ENCODE measurements at places on chromosomes 13 and 19.

DNA sequence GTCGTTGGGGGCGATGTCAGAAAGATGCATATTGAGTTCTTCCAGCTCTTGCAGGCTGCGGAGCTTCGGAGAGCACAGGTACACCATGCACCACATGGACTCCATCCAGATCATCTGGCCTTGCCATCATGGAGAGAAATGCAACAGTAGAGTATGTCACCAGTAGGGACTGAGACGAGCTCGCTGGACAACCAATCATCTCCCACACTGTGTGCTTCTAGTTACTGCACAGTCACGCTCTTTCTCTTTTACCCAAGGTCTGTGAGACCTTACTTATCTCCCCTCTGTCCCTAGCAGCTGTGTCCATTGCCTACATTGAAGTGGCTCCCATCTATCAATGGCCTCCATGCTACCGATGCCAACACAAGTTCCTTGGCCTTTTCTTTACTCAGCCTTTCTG is 90.5 kb downstream of the C13orf42 start:
- DNase-seq = no peak

- DNase-seq = no peak
Measured at GRCh38 chr19:3636962-3637361, 10.4 kb upstream of the CACTIN start.

DNA sequence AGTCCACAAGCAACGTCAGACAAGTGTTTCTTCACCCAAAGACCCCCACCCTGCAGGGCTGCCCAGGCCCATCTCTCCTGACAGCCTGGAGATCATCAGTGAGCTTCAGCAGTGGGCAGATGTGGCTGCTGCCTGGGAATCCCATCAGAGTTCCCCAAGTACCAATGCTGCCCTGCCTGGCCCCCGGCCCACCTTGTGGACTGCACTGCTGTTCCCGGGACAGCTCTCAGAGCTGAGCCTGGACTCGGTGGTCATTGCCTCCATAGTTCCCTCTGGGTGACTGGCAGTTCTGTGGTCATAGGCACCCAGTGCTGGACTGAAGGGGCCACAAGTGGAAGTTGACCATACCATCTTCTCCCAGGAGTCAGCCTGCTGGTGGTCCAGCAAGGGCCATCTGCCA is 24.5 kb upstream of the ZNF492 start:
- no peak for DNase-seq

DNA sequence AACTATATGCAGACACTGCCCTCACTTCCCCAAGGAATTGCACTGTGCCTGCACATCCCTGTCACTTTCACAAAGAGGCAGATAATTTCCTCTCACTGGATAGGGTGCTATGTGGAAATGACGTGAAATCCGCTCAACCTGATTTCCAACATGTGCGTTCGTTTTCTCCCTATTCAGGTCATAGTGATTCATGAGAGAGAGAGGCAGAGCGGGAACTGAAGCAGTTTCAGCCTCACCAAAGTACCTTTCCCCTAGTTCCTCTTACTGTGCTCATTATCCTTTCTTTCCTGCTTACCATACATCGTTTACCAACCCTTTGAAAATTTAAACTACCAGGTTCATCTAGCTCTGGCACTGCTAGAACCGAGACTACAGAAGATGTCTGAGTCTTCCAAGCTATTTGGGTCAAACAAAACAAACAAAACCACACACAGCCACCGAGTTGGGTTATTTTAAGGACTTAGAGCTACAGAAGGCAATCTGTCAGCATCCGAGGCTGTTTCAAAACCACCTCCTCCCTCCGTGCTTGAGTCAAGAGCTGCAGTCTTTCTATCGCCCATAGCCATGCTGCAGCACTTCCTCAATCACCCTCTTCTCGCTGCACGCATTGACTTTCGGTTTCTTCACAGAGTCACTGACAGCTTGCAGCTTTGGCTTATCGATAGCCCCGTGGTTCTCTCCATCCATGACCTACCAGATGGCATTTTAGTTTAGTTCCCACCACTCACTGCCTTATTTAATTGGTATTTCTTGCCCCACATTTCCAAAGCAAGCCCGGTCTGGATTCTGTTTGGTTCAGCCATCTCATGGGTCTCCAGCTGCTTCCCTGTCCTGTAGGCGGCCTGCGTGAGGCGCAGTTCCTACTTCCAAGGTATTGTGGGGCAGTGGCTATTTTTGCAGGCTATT is 1395.8 kb downstream of the EFNB2 start:
- peak; percentile 63 for DNase-seq

- DNase-seq = no peak
Measured at GRCh38 chr13:46778890-46779289, 18.1 kb downstream of the ESD start.

DNA sequence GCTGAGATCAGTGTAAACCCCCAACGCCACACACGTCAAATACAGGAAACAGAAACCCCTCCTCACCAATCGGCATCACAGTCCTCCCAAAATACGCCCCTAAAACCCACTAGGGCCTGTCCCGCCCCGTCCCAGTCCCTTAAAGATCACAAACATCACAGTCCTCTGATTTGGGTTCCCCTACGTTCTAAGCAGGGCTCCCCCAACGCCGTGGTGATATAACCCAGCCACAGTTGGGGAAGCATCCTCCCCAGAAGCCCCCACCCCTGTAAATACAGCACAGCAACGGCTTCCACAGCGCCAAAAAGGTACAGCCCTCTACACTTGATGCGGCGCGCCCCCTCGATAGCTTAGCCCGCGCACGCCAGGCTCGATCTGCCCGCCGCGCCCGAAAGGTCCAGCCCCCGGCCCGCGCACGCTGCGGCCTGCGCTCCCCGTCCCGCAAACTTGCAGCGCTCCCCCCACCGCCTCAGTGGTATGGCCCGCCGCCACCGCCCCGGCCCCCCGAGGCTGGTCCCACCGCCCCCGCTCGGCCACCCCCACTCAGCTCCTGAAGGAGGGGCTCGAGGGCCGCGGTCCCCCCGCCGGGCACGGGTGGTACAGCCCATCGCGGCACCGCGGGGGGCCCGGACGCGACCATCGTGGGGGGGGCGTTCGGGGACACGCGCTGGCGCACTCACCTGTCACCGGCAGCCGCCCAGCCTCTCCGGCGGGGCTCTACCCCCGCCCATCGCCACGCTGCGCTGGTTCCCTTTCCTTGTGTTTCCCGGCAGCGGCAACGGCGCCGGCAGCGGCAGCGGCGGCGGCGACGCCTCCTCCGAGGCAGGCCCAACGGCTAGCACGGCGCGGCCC is at the start of gene AKT2:
Gene AKT2, minus strand, starts transcription at position 845 of the 852 bp plus-strand sequence. CDS start 20,078 bp downstream, outside the sequence.
- peak; percentile 33 for DNase-seq

DNA sequence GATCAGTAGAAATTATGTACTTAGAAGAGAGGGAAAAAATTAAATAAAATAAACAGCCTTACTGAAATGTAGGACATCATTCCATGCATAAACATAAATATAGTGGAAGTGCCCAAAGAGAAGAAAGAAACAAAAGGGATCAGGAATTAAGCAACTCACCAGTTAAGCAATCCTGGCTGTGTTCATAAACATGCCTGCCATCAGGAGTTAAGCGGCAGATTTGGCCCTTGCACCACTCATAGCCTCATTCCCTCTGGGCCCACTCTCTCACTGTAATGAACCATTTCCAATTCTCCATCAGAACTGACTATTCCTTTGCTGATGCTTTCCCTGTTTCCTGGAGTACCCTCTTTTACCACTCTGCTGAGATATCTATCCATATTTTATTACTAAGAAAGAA is 281.4 kb downstream of the LHFPL6 start:
- no peak for DNase-seq

GRCh38 chr19:47022140-47022536 is 2.5 kb downstream of the NPAS1 start:
- no peak for DNase-seq

DNA sequence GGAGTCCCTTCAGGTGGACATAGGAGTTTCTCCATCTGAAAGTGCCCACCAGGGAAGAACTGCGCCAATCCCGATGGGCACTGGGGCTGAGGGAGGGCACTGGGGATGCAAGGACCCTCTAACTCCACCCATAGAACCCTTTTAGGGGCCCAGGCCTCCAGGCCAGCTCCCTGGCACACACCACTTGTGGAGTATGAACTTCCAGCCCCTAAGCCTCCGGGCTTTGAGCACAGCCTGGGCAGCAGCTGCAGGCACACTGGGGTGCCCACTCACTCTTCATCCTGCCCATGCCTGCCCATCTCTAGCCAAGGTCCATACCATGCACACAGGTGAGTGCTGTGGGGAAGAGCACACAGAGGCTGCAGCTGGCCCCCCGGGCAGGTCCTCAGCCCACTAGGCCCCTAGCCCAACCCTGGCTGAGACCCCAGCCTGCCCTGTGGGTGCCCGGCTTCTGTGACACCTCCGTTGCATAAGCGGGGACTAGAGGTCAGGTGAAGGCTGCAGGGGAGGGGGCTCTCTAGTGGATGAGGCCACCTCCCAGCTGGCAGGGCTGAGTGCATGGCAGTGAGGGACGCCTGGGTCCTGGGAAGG is 14.6 kb upstream of the SLC7A10 start:
- no peak for DNase-seq

- DNase-seq = no peak
Measured at GRCh38 chr19:56681702-56682101, 10.1 kb upstream of the ZNF835 start.

GRCh38 chr19:5893907-5894703 is 9.5 kb downstream of the NDUFA11 start:
- DNase-seq = no peak

DNA sequence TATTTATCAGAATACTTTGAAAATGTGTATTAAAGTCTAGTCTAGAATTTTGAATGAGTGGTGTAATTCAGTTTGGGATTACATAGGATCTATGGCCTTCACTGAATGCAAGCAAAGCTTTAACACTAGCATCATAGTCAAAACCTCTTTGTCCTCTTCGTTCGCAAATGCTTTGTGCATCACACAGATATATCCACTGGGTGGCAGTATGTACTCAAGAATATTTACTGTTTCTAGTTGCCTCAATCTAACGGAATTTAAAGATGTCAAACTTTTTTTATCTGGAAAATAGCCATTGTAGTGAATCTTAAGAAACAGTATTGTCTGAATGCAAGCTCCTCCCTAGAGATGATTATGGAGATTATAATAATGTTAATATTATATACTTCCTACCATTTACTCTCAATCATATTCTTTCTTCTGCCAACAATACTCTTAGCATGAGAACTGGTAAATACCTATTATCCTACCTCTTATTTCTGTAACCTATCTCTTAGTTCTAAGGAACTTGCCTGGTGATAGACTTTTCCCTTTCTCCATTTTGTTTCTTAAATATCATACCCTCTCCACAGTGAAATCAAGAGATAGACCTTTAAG is 25.8 kb downstream of the LACC1 start:
- peak; percentile 44 for DNase-seq

DNA sequence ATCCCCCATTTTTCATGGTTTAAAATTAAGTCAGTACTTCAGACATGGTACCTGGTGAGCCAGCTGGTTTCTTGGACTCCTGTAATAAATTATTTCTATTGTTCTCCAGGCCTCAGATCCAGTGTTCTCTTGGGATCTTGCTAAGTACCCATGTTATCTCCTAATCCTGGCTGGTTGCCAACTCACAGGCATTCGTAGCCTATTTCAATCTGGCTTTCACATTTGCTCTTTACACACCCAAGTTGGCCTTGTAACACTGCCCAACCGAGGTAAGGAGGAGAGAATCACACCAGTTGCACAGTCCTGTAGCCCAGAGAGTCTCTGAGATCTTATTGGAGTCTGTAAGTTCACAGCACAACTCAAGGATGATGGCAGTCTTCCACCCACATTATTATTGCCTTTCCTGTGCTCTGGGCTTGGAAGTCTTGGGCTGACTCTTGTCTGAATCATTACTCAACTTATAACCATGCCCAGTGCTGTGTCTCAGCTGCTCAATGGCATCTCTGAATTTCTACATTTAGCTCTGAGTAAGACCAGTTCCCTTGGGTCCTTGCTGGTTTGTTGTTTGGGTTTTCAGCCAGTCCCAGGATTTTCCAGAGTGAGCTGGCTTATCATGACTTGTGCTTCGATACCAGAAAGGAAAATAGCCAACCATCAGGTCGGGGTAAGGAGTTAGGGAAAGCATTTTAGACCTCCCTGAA is 76.6 kb upstream of the KLF12 start:
- DNase-seq = no peak

DNA sequence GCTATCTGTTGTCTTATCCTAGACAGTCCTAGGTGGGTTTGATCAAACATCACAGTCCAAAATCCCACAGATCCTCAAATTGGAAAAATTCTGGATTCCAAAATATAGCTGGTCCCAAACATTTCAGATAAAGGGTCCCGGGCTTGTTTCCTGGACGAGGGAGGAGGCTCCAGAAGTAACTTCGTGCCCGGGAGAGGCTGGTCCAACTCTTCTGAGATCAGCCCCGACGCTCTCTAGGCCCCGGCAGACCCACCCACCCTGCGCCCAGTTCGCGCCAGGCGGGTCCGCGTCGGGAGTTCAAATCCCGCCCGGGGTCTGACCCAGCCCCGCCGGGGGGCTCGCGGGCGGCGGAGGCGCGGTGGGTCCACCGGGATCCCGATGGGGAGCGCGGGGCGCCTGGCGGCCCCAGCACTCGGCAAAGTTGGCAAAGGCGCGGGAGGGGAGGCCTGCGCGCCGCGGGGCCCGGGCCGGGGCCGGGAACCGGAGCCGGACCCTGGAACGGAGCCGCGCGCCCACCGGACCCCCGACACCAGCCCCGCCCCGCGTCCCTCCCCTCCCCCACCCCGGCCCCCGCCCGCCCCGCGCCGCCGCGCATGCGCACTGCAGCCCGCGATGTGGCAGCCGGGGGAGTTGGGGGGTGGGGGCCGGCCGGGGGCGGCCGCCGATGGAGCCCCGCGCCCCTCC is 513 bp downstream of the MIER2 start:
- peak; percentile 23 for DNase-seq

GRCh38 chr13:113540523-113540922 is 44.0 kb upstream of the TFDP1 start:
- DNase-seq = no peak

- no peak for DNase-seq
Measured at GRCh38 chr13:21079761-21080592, 18.6 kb upstream of the LATS2 start.

GRCh38 chr19:48746738-48747575 is at the start of gene IZUMO1:
Gene IZUMO1, minus strand, starts transcription at chr19:48746909. Its CDS starts 1,050 bp downstream, at chr19:48745859.
- DNase-seq = peak; percentile 47

DNA sequence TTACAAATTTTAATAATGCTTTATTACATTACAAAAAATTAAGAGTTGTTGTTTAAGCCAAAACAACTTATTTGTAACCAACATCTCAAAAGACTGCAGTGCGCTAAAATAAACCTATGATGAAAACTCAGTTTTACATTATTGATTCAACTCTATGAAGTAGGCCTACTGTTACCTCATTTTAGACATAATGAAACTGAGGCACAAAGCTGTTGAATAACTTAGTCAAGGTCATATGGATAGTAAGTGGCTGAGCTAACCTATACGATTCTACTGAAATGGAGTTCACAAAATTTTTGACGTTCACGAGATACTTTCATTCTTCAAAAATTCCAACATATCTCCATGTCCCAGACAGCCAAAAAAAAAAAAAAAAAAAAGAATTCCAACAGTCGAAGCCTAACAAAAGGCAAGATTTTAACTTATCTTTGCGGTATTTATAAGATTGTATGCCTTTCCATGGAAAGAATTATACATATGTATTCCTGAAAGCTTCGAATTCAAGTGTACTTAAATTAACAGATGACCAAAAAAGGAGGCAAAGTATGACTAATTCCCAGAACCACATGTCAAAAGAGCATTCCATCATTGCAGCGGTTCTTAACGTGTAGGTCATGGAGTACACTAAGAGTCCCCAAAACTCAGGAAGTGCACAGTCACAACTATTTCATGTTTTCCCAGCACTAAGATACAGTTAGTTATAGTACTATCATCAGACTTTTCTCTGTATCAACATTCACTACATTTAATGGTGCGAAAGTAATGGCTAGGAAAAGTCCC is 69.4 kb downstream of the PSPC1 start:
- no peak for DNase-seq
